ENCODE measurements at places on chromosomes 6 and 20. TPM values are rescaled to one million over a fixed set of nuclear protein-coding genes. Genes with fewer than 3 reads are reported as not detected.

The HLA-DPA1 gene
- total RNA-seq, result 141 TPM

The CFB gene
- total RNA-seq, result 72.6 TPM

The FAM162B gene
- 8.9 TPM for total RNA-seq

The MPIG6B gene
- total RNA-seq, result 0.62 TPM

The IL17A gene
- not detected for total RNA-seq

All from sciatic nerve (tissue), 2 donors.